ENCODE measurements at places on chromosomes 6 and 20. TPM values are rescaled to one million over a fixed set of nuclear protein-coding genes. Genes with fewer than 3 reads are reported as not detected.
A peak's percentile ranks its signal among the peaks of the same experiment; 100 is the strongest.

Gene CYP24A1
- polyA plus RNA-seq, result 2.2 TPM

Gene CCN6
- 1.4 TPM for polyA plus RNA-seq

Gene TSHZ2
- 14.2 TPM for polyA plus RNA-seq

Gene SEMG1
- polyA plus RNA-seq, result not detected

Gene HLA-E
- polyA plus RNA-seq, result 121 TPM

Gene SYCP2L
- 3.2 TPM for polyA plus RNA-seq

Gene VGLL2
- polyA plus RNA-seq, result not detected

Gene GLP1R
- 0.62 TPM for polyA plus RNA-seq

Gene RAD21L1
- not detected for polyA plus RNA-seq

Gene C6orf132
- 4.2 TPM for polyA plus RNA-seq

Gene MAPK13
- polyA plus RNA-seq, result 21.4 TPM

Gene SNRNP48
- polyA plus RNA-seq, result 28.0 TPM

GRCh38 chr6:107488875-107489635 is 862 bp upstream of the SOBP start:
- DNase-seq, result no peak

DNA sequence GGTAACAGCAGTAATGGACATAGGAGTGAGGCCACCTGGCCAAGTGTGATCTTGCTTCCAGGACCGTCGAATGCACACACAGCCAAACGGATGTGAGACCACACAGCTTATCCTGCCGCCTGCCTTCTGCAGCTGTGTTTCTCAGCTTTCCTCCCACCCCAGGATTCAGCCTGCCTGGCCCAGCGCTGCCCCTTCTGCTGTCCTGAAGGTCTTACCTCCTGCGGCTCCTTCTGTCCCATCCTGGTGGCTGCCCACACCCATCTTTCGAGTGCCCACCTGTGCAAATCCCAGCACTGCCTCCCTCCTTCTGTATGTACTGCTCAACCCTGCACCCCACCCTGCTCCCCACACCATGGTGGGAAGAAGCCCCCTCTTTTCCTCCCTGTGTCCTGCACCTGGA is 49.4 kb upstream of the DACT2 start:
- DNase-seq, result no peak

GRCh38 chr20:44664131-44664530 is 12.6 kb upstream of the ADA start:
- DNase-seq, result no peak

- no peak for DNase-seq
These were observed 40.5 kb upstream of the GATA5 start for GRCh38 chr20:62516338-62516737.

GRCh38 chr6:87968435-87969278 is 79.0 kb upstream of the SPACA1 start:
- DNase-seq, result no peak

DNA sequence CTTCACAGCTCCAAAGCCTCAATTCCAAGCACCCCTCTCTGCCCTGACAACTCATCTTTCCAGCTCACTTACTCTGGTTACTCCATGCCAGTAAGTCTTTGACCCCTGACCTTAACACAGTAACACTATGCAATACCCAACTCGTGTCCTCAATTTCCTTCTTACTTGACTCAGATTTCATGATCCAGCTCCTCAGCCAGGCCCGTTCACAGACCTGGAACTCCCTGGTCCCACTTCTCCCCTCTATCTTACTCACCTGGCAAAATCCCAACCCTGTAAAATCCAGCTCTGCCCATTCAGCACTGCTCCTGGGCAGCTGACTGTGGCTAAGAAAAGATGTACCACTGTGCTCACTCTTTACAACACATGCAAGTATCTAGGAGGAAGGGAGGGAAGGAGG is 7.9 kb downstream of the GNL1 start:
- DNase-seq, result no peak

DNA sequence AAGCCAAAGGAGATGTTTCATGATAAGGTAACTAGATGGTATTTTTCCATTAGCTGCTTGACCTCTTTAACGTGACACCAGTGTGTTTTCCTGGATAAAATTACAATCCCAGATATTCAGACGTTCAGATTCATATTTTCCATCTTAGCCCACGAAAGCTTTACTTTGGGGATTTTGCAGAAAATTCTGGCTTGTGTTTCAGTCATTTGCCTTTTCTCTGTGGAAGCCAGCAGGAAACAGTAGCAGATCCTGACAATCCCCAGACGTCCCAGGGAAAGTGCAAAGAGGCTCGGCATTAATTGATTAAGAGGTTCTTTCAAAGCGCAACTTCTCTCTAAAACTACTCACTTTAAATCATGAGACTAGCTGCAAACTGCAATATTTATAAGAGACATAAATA is 243.6 kb downstream of the UST start:
- DNase-seq, result no peak

- no peak for DNase-seq
These were observed 16.2 kb upstream of the SSTR4 start for GRCh38 chr20:23018941-23019340.

DNA sequence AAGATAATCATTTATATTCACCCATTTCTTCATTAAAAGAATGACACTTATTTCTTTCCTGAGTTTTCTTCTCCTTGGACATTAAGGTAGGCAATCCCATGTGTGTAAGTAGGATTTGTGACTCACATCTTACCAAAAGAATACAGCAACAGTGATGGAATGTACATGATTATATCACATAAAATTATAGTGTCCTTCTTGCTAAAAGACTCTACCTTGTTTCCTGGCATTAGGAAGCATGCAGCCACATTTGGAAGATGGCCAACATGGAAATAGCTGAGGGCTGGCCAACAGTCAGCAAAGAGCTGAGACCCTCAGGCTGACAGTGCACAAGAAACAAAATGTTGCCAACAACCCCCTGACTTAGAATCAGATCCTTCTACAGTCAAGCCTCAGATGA is 327.9 kb upstream of the MARCKS start:
- DNase-seq, result no peak

GRCh38 chr6:137641474-137642077 is 147.4 kb upstream of the OLIG3 start:
- DNase-seq, result peak; percentile 56

DNA sequence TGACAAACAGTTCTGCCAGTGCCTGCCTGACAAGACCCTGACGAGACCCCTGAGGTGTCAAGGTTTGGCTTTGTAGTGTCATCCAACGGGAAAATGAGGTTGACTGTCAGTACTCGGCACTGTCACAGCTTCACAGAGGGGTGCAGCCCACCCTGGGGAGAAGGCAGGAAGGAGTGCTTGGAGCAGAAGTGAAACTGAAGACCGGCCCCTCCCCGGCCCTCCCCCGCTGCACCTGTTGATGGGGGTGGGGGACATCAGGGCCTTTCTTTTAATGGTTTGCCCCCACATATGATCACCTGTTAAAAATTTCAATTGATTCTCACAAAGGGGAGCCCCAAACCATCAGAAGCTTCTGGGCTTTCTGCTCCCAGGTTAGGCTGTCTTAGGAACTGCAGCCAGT is 6.8 kb downstream of the PMEPA1 start:
- no peak for DNase-seq

DNA sequence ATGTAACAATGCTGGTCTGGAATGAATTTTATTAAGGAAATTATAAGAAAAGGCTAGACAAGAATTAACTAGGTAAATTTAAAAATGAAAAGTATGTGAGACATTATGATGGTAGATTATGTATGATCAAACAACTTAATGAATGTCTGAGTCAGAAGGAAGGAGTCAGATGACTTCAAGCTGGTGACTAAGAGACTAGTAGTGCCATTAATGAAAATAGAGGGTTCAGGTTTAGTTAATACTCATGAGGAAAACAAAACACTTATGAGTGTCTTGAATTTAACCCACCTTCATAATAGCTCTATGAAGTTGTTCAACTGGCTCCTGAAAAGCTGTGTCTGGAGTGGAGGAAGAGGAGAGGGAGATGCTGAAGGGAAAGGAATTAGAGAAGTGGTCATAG is 256.3 kb downstream of the ADGRB3 start:
- no peak for DNase-seq

DNA sequence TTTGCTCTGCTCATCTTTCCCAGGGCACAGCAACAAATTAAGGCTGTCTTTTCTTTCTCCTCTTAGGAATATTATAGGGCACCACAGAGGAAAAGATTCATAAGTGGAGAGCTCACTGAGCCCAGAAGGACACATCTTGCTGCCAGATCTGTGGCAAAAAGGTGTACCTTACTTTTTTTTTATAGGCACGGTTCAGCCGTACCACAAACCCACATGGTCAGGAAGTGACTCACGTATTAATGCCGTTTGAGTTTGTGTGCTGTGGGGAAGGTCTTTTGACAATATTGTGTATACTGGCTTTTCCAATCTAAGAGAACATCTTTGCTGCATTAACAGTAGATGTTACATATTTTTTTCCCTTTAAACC is 28.4 kb downstream of the PAQR8 start:
- DNase-seq, result no peak

DNA sequence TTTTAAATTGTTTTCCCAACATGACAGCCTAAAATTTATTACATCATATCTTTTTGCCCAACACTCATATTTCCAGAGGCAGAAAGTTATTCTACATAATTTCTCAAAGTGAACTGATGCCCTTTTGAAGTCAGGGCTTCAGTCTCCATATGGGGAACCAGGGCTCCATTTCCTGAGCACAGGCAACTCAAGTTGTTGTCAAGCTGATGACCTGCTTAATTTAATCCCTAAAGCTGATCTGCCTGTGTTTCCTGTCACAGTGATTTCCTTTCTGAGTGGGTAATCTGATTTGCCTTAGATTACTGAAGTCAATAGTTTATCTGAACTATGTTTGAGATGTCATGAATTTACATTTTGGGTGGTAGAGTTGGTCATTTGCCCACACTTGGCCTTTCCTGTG is 932.1 kb upstream of the MANEA start:
- no peak for DNase-seq

DNA sequence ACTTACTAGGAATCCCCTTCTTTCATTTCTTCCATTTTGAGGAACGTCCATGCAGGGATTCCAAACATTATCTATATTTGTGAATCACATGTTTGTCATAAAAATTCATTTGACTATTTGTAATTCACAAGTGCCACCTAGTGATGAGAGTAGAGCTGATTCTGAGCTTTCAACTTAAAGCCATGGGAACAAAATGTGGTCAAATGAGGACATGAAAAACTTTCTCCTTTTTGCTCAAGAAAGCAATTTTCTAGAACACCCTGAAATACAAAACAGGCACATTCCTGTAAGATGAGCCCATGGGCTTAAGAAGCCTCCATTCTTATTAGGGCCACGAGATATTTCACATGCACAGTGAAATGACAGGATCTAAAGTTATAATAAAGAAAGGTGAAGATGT is 12.3 kb downstream of the MAP3K7 start:
- DNase-seq, result no peak

- no peak for DNase-seq
These were observed 30.3 kb downstream of the HACE1 start for GRCh38 chr6:104829183-104829958.

DNA sequence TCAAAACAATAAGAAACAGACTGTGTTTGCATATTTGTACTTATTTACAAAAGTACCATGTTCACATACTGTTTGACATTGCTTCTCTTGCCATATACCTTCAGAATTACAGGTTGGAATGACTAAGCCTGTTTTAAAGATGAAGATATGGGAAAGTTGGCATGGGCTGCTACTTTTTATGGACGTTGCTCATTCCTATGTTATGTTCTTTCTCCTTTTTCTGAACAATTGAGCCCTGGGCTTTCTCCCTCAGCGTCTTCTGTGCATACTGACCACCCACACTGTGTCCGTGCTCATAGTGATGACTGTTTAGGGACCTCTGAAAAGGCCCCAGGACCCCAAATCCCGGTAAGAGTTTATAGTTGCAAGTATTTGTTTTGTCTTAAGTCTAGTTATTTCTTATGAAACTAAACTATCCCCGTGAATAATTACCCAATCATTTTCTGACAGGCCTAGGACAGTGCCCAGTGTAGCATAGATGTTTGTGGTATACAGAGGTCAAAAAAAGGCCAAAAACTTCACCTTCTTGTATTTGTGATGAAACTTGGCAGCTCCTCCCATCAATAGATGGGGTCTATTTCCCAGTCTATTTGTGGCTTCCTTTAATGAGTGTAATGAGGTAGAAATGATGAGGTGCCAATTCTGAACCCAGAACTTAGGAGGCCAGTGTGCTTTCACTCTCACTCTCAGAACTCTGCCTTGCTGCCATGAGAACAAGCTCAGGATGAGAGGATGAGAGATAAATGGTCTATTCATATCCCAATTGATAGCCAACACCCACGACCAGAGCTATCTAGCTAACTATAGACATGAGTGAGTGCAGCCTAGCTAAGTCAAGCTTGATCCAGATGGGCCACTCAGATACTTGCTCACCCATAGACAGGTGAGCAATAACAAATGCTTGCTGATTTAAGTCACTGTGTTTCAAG is 40.9 kb downstream of the GSTA4 start:
- no peak for DNase-seq

GRCh38 chr20:23269954-23270353 is 80.6 kb upstream of the NXT1 start:
- no peak for DNase-seq

GRCh38 chr20:38536310-38536709 is 44.7 kb upstream of the ADIG start:
- DNase-seq, result no peak

DNA sequence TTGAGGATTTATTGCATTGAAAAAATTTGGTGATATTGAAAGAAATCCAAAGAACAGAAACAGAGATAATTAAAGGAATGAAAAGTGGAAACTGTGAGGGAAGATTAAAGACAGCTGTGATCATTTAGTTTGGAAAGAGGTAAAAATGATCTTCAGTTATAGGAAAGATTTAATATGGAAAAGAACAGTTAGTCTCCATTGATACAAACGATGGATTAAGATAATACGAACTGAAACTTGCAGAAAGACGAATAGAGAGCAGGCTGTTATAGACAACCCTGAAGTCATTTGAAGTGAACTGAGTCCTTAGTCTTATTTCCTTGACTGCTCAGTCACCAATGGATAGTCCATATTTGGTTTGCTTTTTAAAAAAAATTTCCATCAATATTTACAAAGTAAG is 360.0 kb downstream of the NKAIN2 start:
- DNase-seq, result no peak

DNA sequence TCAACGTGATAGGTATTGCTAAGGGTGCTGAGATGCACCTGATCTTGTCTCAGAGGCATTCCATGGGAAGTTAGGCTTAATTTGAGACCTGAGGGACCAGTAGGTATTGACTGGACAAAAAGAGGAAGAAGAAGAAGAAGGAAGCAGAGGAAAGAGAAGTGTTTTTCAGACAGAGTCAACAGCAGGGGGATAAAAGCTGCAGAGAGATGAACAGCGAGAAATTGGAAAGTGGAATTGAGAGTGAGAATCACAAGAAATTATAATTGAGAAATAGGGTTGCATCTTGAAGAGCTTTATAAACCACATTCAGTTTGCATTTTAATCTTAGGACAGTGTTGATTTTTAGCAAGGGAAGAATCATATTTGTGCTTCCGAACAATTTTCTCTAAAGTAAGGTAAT is 254.0 kb downstream of the CD83 start:
- no peak for DNase-seq
